Activated CD4-positive, alpha-beta T cell treated with anti-CD3 and anti-CD28 coated beads, Interleukin-2, amount 50 U/mL, for 48 hours (primary cell): ENCODE measurements at places on chromosomes 7 and 10.
A peak's percentile ranks its signal among the peaks of the same experiment; 100 is the strongest.

- DNase-seq = no peak
These were observed 2.9 kb upstream of the CD36 start for GRCh38 chr7:80635533-80635932.

DNA sequence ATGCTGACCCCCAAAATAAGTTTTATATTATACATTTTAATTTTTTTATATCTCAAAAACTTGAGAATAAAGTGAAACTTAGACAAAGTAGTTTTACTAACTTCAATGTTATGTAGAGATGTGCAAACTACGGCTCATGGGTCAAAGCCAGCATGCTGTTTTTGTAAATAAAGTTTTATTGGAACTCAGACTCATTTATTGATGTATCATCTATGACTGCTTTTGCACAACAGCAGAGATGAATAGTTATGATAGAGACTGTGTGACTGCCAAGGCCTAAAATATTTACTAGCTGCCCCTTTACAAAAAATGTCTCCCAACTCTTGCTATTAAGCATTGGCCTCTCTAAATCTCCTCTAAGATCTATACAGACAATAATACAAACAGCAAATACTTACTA lies 12.4 kb downstream of the MTPN start:
- DNase-seq = no peak

DNA sequence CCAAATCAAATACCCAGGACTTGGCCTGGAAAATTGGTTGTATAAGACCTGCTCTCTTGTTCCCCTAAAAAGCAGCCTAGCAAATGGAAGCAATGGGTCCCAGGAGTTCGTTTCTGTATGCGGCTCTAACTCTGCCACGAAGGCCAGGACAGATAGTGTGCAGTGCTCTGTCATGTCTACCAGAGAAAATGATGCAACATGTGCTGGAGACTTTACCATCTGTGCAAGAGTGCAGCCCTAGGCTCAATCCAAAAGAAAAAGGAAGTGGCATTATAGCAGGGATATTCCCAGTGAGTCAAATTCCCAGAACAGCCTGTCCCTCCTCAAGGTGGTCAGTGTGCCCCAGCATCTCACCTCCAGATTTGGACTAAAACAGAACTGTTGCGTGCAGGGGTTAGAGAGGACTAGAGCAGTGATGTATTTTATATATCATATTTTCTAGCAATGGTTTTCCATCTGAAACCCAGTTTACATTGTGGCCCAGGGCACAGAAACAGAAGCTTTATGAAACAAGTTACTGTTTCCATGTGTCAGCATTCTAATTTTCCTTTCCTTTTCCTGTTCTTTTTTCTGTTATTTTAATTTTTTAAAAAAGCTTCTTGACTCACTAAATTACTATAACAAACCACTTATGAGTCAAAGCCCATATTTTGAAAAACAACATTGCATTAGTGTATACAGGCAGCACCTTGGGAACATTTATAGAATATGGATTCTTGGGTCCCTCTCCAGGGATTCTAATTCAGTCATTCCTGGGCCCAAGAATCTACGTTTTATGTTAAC lies 311.2 kb downstream of the RNLS start:
- peak; percentile 21 for DNase-seq

- peak; percentile 20 for DNase-seq
These were observed 85.4 kb upstream of the RSU1 start for GRCh38 chr10:16902606-16903005.

DNA sequence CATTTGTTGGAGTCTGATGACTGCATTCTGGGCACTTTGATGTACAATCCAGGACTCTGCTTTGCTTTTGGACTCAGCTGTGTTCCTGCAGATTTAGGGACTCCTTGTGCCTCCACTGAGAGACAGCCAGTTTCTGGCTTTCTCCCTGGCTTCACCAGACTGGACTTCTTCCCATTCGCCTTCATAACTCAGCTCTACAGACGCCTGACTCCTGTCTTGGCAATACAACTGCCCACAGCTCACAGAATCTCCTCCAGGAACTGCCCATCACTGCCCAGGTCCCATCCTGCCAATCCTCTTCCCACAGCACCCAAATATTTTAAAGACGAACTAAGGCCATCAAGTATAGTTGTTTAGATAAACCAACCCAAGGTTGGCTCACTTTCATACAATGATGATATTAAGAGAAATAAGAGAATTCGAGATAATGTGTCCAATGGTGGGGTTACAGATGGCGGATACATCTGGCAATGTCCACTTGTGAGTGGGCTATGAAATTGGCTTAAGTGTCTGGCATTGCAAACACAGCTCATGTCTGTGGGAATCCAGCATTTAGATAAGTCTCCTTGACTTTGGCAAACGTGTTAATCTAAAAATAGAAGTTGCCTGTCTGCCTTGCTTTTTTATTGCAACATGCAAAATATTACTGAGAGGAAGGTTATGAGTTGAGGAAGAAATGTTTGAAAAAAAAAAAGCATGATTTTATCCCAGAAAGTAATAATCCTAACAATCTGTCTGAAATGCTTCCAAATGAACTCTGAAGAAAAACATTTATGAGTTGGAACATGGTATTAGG lies 95.1 kb downstream of the ITGA8 start:
- DNase-seq = no peak

GRCh38 chr7:2405601-2406345 lies 2.4 kb downstream of the CHST12 start:
- peak; percentile 74 for DNase-seq

GRCh38 chr7:75650681-75651080 lies 88.1 kb downstream of the HIP1 start:
- no peak for DNase-seq

GRCh38 chr10:76543655-76544054 lies 1094.0 kb downstream of the KCNMA1 start:
- no peak for DNase-seq

DNA sequence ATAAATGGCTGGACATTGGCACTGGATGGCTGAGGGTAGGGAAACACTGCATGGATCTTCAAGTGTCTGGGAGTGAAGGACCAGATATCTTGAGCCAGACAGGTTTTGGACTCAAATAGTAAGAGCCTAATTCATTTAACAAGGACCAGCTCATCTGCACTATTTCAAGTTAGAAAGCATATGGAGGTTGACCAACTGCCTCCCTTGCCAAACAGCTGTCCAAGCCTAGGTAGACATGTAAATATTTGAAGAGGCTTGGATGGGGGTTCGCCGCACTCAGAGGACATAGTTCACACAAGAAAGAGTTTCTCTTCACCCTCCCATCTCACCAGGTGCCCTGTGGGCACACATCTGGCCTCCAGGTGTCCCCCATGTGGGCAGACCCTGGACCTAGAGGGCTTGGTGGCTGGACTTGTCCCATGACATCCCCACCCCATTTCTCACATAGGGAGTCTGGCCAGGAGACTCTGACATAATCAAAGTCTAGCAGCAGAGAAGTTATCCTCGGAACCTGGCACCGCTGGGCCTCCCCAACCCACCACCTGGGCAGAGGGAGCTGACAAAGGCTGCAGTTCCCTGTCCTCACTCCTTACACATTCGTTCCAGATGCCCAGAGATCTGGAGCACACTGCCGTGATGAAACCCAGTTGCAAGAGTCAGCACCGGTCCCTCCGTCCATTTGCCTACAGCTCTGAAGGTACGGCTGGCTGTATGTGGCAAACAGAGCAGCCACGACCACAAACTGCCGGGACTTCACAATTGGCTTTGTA lies 116.9 kb upstream of the GDF10 start:
- no peak for DNase-seq

GRCh38 chr10:15106352-15107013 lies 9.3 kb downstream of the RPP38 start:
- peak; percentile 74 for DNase-seq

DNA sequence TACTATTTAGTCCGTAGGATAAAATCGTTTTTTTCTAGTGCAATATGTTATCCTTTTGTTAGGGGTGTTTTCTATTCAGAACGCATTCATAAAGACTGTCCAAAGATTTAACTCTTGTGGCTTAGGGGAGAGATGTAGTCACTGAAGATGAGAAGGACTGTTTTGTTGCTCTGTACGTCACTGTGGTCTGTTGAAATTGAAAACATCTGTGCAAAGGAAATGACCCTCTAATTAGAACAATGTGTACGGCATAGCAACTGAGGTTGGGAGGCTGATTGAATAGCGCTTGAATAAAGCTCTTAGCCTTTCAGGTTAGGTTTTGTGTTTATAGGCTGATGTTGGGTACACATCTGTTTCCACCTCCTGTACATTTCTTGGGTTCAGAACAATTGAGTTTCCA lies 453.4 kb upstream of the AKR1E2 start:
- DNase-seq = no peak

GRCh38 chr10:26199841-26200240 lies 16.7 kb upstream of the GAD2 start:
- no peak for DNase-seq

DNA sequence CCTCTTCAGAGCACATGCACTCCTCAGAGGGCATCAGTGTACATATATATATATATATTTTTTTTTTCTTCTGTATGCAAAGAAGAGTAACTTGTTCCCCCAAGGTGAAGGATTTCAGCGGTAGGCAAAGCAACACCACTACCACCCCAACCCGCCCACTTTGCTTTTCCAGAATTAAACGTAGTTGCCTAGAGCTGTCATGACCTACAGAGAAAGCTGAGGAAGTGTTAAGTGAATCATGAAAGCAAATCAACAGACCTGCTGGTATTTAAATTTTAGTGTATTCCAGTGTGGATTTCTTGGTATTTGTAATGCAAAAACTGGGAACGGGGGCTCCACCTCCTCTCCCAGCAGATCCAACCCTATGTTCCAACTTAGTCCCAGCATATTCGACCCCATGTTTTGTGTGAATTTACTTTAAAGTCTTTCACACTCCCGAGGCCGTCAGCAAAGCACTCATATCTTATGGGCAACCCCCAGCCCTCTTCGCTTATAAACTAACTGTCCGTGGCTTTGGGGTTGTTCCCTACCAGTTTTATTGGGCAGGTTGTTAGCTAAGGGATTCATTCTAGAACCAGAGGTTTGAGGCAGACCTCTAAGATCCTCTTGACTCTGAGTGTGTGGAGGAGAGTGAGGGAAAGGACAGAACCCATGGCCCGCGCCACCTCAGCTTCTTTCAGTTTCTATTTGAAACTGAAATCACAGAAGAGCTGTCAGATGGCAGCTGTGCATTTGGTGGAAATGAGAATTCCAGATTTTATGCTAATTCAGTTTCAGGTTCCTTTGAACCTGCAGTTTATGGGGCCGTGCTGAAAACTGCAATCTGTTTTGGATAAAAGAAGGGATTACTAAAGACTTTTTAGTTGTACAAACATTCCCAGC lies 450.2 kb upstream of the GALNT17 start:
- DNase-seq = peak; percentile 31

DNA sequence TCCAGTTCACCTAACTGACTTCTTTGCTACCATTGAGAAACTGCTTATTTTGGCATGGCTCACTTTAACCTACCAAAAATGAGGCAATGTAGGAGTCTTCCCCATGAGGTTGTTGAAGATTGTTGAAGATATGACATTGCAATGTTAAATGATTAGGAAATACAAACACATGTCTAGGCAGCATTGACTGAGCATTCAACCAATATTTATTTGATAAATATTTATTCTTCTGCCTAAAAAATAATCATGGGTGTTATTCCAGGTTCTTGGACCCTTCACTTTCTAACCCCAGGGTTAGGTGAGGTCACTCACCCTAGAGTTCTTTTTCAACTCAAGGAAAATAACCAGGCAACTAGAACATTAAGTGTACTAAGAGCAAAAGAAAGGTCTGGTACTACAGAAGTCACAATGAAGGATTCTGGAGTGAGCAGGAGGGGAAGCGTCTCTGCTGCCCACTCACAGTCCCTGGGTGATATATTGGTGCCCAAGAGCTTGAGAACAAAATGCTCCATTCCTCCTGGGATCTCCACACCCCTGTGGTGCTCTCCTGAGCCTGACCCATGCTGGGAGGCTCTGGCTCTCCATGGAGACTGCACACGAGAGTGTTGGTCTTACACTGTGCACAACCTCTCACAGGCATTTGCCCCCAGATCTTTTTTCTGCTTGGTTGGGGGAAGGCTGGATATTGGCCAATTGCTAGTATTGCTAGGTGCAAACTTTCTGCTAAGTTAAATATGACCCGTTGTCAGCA lies 123.4 kb downstream of the SPAG6 start:
- no peak for DNase-seq

- DNase-seq = no peak
These were observed 3.7 kb upstream of the FLNC start for GRCh38 chr7:128826512-128826911.

- no peak for DNase-seq
These were observed 271.4 kb downstream of the PARD3 start for GRCh38 chr10:34543716-34544115.

GRCh38 chr10:116190883-116191282 lies 82.1 kb downstream of the GFRA1 start:
- no peak for DNase-seq

DNA sequence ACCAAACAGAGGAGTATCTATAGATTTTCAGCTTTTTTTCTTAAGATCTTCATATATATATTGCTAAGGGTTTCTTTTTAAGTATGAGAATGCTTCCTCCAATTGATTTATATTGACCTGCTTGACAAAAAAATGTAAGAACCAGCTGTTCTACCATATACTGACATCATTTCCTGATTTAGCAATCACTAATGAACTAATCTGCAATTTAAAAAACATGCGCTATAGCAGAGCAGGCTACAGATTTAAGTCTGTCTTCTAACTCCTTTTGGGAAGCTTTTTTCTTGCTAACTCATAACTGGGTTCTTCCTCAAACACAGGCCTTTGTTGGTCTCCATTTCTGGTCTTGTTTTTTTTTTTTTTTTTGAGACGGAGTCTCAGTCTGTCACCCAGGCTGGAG lies 33.2 kb downstream of the ABCC2 start:
- no peak for DNase-seq

DNA sequence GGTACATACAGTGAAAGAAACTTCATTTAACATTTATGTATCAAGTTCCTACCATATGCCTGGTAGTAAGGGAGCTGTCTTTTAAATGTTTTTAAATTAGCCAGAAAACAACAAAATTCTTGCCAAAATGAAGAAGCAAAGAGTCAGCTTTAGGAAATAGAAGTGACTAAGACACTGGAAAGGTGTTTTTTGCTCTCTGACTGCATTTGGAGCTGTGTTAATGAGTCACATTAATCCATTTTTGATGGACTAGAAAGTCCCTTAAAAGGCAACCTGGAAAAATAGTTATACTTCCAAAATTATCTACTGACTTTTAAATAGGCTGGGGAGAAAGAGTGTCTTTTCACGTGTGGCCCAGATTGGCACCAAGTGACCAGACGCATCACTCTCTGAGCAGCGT lies 3.9 kb upstream of the COL17A1 start:
- no peak for DNase-seq

- no peak for DNase-seq
These were observed 170.1 kb downstream of the MAD1L1 start for GRCh38 chr7:2062648-2063047.

- no peak for DNase-seq
These were observed 232.5 kb downstream of the CDK14 start for GRCh38 chr7:90828601-90829000.

DNA sequence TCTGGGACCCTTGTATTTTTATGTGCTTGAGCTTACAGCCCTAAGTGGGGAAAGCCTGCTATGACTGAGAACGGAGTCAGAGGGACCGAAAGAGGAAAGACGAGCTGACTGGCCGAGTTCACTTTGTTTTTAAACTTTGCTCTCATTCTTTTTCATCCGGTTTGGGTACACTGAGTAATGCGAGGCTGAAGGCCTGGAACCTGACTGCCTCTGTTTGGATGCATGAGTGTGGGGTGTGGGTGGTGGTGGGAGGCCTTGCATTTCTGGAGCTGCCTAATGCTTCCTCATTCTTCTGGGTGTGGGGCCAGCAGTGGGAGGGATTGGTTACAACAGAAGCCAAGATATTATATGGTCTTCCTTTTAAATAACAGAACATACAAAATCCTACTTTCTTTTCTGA lies 155.5 kb downstream of the BUB3 start:
- DNase-seq = no peak
